ENCODE measurements at places on chromosomes 5 and 9.

DNA sequence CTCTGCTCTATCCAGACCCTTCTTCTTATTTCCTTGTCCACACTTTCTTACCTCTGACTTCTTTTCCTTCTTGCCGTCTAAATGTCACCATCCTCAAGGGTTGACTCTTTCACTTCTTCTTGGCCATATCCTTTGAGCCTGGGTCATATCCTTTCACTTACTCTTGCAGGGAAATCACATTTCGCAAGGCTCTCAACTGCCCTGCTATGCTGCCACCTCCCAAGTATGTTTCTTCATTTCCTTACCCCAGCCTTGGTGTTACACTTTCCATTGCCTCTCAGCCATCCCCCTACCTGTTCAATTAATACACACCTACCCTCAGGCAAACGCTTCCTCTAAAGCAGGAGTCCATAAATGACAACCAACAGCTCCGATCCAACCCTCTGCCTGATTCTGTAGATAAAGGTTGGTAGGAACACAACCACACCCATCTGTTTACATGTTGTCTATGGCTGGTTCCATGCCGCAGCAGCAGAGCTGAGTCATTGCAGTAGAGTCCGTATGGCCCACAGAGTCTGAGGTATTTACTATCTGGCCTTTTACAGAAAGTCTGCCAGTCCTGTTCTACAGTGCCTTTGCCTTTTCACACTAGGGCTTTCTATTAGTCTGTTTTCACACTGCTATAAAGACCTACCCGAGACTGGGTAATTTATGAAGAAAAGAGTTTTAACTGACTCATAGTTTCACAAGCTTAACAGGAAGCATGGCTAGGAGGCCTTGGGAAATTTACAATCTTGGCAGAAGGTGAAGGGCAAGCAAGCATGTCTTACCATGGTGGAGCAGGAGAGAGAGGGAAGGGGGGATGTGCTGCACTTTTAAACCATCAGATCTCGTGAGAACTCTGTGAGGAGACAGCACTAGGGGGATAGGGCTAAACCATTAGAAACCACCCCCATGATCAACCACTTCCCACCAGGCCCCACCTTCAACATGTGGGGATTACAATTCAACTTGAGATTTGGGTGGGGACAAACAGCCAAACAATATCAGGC lies 97.9 kb downstream of the SV2C start:
- DNase-seq: no peak

- DNase-seq: peak; percentile 61
Observed at GRCh38 chr5:34789021-34789531, 49.9 kb upstream of the TTC23L start.

- DNase-seq: no peak
Observed at GRCh38 chr5:137606401-137606800, 107.3 kb upstream of the SPOCK1 start.

DNA sequence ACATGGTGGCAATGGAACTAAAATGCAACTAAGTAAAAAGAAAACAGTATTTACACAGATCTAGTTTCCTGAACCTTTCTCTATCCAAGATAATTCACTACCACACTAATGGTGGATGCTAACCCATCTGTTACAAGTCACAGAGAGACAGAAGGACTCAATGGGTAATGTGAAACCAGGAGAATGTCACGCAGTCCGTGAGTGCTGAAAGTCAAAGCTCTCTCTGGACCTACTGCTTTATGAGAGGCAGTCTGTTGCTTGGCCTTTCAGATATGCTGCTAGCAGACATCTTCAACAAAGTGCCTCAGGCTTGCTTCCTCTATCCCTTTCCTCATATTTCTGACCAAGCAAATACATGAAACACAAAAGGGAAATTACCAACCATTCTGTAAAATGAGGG lies 69.0 kb upstream of the GLRX start:
- DNase-seq: no peak

- DNase-seq: no peak
Observed at GRCh38 chr9:126673689-126674364, 60.1 kb downstream of the LMX1B start.

GRCh38 chr9:5510360-5510931 lies at the start of gene PDCD1LG2:
Gene PDCD1LG2, plus strand, starts transcription at chr9:5510531. Its CDS starts 12,016 bp downstream, at chr9:5522547.
- no peak for DNase-seq

DNA sequence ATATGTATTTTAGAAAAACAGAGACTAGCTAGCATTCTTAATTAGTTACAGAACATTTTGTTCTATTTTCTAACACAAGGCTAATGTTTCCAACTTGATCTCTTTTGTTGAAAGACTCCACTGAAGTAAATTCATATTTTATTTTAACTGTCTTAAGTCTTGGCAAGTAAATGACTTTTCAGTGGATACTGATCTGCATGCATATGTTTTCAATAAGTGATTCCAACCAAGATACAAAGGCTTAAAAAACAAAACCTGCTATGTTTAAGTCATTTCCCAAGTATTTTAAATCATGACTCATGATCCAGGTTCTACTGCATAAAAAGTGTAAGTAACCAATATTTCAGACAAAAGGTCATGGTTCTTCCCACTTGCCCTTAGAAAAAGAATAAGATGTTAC lies 5.7 kb downstream of the CDO1 start:
- no peak for DNase-seq

GRCh38 chr5:3186736-3187405 lies 408.8 kb upstream of the IRX1 start:
- no peak for DNase-seq

DNA sequence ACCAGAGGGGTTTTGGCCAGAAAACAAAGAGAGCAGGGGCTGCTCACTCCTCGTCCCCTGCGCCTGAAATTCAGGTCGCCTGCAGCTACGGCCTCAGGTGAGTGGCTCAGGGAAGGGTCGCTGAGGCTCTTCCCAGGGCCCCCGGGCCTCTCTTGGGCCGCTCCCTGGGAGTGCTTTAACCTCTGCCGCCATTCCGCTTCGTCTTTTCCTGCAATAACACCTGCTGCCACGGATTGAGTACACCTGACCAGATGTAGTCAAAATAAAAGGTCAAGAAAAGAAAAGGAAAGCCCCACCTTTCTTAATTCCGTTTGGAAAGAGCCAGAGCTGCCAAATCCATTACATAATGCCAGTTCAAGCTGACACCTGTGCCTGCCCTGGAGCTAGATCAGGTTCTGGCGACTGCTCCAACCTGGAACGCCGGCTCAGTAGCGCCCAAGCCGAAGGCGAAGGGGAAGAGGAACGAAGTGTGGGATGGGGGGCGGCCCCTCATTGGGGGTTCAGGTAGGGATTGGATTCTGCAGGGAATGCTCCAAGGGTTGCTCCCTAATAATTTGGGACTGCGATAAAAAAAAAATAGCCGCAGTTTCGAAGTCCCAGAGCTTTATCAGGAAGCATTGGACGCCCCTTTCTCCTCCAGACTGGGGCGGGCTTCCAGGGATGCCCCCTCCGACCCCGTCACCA lies 193.9 kb downstream of the MEF2C start:
- no peak for DNase-seq

GRCh38 chr9:22463205-22463604 lies 16.6 kb downstream of the DMRTA1 start:
- no peak for DNase-seq

DNA sequence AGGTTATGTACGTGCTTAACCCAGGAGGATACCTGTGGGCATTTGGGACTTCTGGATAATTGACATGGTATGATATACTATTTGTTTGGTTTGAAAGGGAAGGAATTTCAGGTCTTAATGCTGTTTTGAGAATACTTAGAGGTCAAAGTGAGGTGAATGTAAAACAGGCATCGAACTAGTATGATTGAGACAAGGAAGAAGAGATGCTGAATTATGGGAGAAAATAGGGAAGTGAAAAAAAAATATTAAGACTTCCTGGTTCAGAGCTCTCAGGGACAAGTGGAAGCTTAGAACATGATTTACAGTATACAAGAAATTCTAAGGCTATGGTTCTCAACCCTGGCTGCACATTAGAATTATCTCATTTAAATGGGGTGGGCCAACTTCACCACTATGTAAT lies 115.3 kb downstream of the CD180 start:
- DNase-seq: no peak

GRCh38 chr5:171623551-171624097 lies 162.0 kb upstream of the SMIM23 start:
- DNase-seq: peak; percentile 8

DNA sequence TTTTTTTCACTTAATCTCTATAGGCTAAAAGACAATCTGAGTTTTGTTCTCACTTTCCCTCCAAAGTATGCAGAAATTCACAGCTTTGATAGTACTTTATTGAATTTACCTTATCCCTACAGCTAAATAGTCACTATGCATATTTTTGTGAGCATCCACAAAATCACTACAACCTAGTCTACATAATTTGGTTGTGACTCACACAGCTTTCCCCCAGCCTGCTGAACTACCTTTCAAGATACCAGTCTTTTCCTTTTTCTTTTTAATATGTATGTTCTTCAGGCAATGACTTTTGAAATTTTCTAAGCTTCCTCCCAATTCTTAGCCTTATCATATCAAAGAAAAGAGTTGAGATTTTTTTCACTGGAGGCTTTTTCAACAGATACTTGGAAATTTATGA lies 347.3 kb upstream of the CDH6 start:
- DNase-seq: no peak

DNA sequence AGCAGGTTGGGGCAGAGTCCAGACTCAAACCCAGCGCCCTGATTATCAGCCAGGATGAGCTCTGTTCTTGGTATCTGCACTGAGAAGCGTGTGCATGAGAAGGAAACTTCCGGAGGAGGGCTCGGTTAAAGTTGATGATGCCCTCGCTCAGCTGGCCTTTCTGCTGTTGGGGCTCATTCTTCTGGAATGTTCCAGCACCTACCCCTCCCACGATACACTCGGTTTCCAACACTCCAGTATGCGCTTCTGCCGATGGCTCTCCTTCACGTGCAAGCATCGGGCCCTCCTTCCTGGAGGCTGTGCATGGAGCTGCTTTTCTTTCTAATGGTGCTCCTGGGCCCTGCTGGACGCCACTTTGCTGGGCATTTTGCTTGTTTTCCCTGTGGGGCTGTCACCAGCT lies 134.0 kb downstream of the RXRA start:
- no peak for DNase-seq

GRCh38 chr5:81820863-81821262 lies 70.0 kb upstream of the SSBP2 start:
- no peak for DNase-seq

- no peak for DNase-seq
Observed at GRCh38 chr5:95111141-95111540, 173.8 kb downstream of the MCTP1 start.

- no peak for DNase-seq
Observed at GRCh38 chr5:91137647-91138046, 245.5 kb downstream of the ARRDC3 start.

DNA sequence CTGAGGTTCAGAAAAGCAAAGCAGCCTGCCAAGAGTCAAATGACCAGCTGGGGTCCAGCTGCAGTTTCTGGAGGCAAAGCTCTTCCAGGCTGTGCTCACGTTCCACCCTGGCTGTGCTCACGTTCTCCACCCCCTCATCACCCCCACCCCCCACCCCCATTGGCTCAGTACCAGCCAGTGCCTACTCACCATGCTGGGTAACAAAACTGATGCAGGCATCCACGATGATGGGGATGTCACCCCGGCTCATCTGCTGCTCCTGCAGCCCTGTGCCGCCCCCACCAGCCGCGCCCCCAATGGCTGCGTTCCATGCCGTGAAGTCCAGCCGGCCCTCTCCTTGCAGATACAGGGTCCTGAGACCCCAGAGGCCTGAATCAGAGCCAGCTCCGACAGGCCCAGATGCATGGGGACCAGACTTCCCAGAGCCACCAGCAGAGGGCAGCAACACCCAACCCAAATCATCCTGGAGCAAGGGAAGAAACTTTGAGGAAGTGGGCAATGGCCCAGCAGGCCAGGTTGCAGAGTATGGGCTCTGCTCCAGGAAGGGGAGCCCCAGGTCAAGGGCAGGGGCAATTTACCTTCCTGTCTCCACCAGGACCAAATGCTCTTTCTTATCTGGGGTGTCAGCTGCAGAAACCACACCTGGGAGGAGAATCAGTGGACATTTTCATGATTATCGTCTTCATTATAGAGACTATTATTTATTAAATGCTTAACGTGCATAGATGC lies 13.7 kb upstream of the FCHSD1 start:
- peak; percentile 84 for DNase-seq

GRCh38 chr5:61327760-61328753 lies 4.0 kb upstream of the ZSWIM6 start:
- DNase-seq: no peak
